ENCODE measurements at places on chromosomes 7 and 10.
A peak's percentile ranks its signal among the peaks of the same experiment; 100 is the strongest.

DNA sequence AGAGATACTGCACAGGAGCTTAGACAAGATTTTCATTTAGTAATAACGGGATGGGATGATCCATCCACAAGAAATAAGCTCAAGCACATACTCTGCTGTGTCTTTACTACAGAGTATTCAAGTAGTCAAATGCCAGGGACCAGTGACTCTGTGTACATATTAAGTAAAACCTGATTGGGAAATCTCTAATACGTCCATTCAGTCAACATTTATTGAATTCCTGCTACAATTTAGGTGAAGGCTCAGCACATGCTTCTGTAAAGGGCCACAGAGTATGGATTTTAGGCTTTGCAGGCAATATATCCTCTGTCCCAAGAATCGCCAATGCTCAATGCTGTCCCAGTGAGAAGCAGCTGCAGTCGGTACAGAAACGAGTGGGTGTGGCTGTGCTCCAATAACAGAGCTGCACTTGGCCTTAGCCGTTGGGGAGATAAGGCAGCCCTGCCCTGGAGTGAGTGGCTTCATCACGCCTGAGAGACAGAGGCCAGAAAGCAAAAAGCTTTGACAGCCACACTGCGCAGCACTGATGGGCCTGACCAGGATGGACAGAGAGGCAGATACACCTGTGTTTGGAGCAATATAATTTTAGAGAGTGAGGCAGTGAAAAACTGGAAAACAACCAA lies 186.8 kb downstream of the PARD3 start:
- DNase-seq, result no peak

- DNase-seq, result no peak
Measured at GRCh38 chr7:80472491-80473200, 39.2 kb downstream of the GNAT3 start.

- DNase-seq, result no peak
Measured at GRCh38 chr7:154746571-154747360, 256.2 kb downstream of the PAXIP1 start.

DNA sequence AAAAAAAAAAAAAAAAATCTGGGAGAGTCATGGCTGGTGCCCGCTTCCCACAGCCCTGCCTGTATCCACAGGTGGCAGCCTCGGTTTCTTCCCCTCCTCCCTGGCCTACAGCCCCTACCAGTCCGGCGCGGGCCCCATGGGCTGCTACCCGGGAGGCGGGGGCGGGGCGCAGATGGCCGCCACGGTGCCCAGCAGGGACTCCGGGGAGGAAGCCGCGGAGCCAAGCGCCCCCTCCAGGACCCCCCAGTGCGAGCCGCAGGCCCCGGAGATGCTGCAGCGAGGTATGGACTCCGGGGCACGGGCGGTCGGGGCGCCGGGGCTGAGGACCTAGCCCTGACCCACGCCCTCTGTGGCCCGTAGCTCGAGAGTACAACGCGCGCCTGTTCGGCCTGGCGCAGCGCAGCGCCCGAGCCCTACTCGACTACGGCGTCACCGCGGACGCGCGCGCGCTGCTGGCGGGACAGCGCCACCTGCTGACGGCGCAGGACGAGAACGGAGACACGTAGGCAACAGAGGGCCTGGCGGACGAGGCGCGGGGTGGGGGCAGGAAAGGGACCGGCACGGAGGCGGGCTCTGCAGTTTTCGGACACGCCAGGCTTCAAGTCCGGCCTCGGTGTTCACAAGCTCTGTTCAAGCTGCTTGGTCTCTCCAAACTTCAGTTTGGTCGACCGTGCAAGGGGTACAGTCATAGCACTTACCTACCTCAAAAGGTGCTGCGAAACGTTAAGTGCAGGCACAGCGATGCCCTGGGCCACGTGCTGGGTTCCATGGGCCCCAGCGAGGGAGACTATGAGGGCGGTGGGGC lies 3.9 kb downstream of the NFKB2 start:
- peak; percentile 93 for DNase-seq

GRCh38 chr7:85612514-85612913 lies 425.7 kb upstream of the SEMA3D start:
- no peak for DNase-seq

DNA sequence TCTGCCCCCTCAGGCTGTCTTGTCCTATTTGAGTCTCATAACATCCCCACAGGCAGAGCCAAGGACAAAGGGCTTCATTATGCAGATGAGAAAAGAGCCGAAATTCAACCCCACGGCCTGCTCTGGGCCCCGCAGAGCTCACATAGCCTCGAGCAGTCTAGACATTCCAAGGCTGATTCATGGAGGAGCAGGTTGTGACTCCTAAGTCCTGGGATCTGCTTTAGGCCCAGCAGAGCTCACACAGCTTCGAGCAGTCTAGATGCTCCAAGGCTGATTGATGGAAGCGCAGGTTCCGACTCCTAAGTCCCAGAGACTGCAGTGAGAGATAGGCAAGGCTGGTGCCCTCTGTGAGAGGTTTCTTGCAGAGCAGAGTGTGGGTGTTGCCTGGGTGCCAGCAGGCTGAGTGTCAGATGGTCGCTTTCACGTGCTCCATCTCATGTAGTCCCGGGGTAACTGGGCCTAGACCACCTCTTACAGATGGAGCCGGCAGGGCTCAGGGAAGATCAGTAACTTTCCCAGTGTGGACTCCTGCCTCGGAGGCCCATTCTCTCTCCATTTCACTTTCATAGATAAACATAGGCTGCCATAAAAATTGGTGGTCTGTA lies 436.1 kb upstream of the FOXK1 start:
- DNase-seq, result no peak

DNA sequence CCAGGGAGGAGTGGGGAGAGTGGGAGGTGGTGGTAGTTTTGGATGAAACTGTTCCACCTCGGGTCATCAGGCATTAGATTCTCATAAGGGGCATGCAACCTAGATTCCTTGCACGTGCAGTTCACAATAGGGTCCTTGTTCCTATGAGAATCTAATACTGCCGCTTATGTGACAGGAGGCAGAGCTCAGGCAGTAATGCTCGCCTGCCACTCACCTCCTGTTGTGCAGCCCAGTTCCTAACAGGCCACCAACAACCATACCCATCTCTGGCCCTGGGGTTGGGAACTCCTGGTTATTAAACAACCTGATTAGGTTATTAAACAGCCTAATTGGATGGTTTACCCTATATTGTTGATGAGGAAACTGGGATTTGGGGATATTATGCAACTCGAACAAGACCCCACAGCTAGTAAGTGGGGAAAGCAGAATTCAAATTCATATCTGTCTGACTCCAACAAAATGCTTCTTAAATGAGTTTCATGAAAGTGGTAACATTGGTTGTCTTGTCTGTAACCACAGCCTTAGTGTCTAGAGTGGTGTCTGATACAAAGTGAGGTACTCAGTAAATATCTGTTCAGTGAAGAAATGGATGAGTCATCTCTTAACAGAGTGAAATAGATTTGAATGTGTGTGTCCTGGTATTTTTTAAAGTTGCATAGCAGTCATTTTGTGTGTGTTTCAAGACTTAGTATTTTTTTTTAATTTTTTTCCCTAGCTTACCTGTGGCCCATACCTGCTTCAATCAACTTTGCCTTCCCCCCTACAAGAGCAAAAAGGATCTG lies 101.6 kb downstream of the HECTD2 start:
- DNase-seq, result no peak

- DNase-seq, result no peak
Measured at GRCh38 chr7:38190011-38190410, 12.0 kb downstream of the STARD3NL start.

DNA sequence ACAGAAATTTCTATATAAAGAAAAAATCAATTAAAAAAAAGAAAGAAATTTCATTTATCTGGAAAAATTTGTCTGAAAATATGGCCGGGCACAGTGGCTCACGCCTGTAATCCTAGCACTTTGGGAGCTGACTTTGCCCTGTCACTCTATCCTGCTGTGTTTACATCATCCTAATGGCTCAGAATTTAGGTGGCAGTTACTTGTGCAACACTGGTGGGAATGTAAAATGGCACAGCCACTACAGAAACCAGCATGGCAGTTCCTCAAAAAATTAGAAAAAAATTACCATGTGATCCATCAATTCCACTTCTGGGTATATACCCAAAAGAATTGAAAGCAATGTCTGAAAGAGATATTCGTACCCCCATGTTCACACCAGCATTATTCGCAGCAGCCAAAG lies 405.2 kb upstream of the AUTS2 start:
- no peak for DNase-seq

GRCh38 chr10:4159173-4159572 lies 374.2 kb upstream of the KLF6 start:
- no peak for DNase-seq

GRCh38 chr7:80488851-80489370 lies 23.0 kb downstream of the GNAT3 start:
- DNase-seq, result no peak

GRCh38 chr10:92641492-92641891 lies 48.3 kb upstream of the HHEX start:
- no peak for DNase-seq

- DNase-seq, result no peak
Measured at GRCh38 chr10:124704428-124705380, 39.5 kb downstream of the FAM53B start.

GRCh38 chr10:122730238-122730637 lies 30.6 kb upstream of the C10orf120 start:
- DNase-seq, result no peak

GRCh38 chr7:2200584-2200980 lies 32.2 kb downstream of the MAD1L1 start:
- peak; percentile 53 for DNase-seq
